HFFc6 (cell line): ENCODE measurements at places on chromosomes 6 and 20.
A peak's percentile ranks its signal among the peaks of the same experiment; 100 is the strongest.

DNA sequence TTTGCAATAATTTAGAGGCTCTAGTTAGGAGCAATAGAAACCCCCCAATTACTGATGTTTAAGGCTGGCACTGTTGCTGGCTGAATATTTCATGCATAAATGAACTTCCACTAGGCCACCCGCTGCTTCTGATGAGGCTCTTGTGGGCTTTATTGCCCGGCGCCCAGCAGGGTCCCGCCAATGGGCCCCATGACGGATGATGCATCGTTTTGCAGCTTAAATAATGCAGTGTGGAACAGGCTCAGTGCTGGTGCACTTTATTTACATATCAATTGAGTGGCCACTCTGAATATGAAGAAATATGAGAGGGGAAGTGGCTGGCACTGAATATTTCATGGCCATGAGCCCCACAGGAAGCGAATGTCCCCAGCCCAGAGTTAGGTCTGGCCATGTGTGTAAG, 155.3 kb upstream of the MAFB start:
- DNase-seq: no peak

GRCh38 chr6:111176038-111176759, 88.9 kb downstream of the SLC16A10 start:
- no peak for DNase-seq

GRCh38 chr20:20276811-20277530, 90.9 kb upstream of the INSM1 start:
- no peak for DNase-seq

- no peak for DNase-seq
These were observed 52.7 kb downstream of the EBF4 start for GRCh38 chr20:2745060-2745910.

- DNase-seq: no peak
These were observed 5.3 kb upstream of the CABLES2 start for GRCh38 chr20:62412194-62413024.

GRCh38 chr6:129748901-129749748, 39.1 kb upstream of the ARHGAP18 start:
- peak; percentile 80 for DNase-seq

GRCh38 chr6:105189026-105189820, 9.4 kb upstream of the POPDC3 start:
- no peak for DNase-seq

- DNase-seq: no peak
These were observed 126.1 kb upstream of the RPS6KA2 start for GRCh38 chr6:166752928-166753721.

DNA sequence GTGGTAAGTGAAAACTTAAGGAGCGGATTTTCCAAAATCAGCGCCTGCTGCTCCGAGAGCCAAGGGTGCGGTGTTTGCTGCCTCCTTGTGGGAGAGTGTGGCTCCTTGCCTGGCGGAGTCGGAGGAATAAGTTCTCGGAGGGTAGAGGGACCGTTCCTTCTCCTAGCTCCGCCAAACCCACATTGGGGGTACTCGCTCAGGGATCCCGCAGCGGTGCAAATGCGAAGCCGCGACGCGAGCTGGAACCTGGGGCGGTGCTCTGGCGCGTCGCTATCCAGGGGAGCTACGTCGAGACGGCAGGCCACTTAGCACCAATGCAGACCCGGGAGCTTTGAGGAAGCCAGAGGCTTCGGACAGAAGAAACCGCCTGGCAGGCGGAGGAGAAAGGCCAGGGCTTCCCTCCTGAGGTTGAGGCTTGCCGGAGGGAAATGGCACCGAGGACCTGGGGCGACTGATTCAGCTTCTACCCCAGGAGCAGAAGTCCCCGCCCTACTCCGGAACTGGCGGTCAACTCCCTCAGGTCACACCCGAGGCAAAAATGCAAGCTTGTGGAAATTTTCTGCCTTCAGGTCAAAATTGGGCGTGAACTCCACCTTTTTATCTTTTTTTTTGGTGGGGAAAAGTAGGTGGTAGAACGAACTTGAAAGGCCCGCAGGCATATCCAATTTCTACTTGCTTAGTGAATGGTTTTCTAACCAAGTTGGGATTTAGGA, 5.7 kb upstream of the DDX43 start:
- peak; percentile 55 for DNase-seq

GRCh38 chr6:19968201-19968600, 131.0 kb downstream of the ID4 start:
- DNase-seq: no peak

GRCh38 chr6:74431873-74432580, 736.0 kb downstream of the CD109 start:
- DNase-seq: peak; percentile 19

- no peak for DNase-seq
These were observed 539.4 kb downstream of the PTPRT start for GRCh38 chr20:42650191-42650746.

DNA sequence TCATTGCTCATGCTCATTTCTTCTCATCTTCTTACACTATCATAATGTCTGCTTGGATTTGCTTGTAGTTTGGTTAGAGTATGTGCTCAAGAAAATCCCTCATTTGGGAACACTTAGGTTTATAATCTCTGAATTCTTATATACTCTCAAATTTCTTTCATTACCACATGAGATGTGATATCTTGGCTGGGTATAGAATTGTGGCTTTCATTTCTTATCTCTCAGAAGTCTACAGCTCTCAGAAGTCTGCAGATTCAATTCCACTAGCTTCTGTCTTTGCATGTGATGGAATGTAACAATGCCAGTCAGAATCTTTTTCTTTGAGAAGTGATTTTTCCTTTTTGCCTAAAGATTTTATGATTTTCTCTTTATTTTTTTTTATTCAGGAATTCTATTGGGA, 50.9 kb downstream of the STMND1 start:
- no peak for DNase-seq

GRCh38 chr6:128478230-128479047, 42.0 kb downstream of the PTPRK start:
- DNase-seq: no peak

GRCh38 chr6:166502453-166502852, 84.0 kb downstream of the RAMACL start:
- DNase-seq: no peak

GRCh38 chr6:98840385-98840784, 6.0 kb downstream of the POU3F2 start:
- no peak for DNase-seq

DNA sequence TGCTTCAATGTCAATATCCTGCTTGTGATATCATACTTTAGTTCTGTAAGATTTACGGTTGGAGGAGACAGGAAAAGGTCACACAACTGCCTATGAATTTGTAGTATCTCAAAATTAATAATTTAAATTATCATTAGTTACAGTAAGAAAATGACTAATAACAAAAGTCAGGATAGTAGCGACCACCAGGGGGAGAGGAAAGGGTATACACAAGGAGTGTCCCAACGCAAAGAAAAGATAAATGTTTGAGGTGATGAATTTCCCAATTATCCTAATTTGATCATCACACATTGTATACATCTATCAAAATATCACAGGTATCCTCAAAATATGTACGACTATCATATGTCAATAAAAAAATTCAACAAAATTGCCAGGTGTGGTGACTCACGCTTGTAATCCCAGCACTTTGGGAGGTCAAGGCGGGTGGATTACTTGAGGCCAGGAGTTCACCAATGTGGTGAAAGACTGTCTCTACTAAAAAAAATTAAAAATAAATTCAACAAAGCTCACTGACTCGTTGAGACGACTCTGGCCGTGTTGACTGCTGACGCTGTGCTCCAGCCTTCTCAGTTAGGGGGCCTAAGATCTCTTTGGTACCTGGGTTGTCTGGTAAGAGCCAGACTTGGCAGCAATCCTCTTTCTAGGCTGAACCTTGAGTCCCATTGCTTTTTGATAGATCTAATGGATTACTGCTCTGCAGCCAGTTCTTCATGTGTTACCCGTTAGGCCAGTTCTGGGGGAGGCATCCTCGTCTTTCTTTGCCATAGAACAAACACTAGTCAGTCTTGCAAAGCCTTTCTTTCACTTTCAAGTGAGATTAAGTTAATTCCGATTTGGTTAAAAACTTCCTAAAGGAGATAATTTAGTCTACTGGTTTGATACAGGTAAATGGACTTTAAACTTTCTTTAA, 9.0 kb upstream of the OVOL2 start:
- DNase-seq: no peak

- no peak for DNase-seq
These were observed 60.9 kb downstream of the IRF4 start for GRCh38 chr6:452301-453067.

DNA sequence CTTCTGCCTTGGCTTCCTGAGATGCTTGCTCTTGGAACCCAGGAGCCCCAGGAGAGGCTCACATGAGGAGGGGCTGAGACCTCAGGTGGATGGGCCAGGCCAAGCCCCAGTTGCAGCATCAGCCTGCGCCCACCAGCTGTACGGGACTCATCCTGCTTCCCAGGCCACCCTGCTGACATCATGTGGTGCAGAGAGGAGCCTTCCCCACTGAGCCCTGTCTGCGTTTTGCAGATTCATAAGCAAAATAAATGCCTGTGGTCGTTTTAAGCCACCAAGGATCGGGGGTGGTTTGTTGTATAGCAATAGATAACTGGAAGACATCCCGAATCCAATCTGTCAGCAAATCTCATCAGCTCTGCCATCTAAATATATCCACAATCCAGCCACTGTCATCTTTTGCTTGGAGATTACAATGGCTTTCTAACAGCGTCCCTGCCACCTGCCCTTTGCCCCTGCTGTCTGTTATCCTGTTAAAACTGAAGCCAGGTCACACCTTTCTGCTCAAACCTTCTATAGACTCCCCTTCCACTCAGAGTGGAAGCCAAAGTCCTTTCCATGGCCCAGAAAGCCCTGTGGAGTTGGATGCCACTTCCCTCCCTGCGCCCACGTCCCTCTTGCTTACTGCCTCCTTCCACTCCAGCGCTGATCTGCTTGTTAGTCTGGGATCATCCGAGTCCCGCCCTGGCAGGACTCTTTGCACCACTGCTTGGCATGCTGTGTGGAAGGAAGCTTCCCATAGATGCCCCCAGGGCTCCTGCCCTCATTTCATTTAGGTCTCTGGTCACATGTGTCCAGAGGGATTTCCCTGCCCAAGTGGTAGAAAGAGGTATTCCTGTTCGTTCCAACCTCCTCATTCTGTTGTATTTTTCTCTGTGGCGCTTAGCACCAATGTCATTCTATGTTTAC, 24.0 kb upstream of the MLN start:
- no peak for DNase-seq

DNA sequence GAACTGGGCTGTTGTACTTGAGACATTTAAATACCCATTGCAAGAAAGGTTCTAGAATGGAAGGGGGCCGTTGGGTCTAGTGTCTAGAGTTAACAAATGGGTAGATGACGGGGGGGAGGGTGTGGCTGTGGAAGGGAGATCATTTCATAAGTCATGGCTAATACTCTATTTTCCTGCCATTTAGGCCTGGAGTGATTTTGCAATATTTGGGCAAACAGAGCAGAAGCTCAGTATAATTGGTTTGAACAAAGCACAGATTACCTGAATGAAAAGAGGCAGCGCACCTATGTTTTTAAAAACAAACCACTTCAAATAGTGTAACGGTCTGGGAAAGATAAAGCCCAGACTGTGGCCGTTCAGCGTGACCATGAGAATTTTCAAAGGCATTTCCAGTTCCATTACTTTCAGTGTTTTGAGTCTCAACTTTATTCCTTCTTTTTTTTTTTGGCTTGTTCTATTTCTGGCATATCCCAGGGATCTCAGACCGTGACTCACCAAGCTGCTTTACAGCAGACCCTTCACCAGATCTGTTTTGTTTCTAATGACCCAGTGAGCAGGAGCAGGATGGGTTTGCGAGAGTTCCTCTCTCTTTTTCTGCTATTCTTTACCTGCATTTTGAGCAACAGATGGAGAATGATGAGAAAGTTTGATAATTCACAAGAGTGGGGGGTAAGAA, 73.7 kb downstream of the LYRM2 start:
- no peak for DNase-seq

- DNase-seq: no peak
These were observed 30.2 kb upstream of the DACT2 start for GRCh38 chr6:168349718-168350210.

DNA sequence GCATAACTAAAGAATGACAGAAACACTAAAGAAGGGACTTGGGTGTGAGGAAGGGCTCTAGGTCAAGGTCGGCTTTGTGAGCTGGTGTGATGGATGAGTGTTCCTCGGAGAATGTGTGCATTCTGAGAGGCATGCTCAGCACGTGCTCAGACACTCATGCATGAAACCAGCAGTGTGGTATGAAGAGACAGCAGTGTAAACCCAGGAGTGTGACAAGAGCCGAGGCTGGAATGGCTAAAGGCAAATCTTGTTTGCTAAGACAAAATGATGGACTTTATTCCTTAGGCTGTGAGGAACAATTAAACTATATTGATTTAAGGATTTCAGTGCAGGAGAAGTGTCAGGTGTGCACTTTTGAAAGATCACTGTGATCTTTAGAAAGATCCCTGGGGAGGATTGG, 107.4 kb upstream of the MAP7 start:
- DNase-seq: peak; percentile 77

DNA sequence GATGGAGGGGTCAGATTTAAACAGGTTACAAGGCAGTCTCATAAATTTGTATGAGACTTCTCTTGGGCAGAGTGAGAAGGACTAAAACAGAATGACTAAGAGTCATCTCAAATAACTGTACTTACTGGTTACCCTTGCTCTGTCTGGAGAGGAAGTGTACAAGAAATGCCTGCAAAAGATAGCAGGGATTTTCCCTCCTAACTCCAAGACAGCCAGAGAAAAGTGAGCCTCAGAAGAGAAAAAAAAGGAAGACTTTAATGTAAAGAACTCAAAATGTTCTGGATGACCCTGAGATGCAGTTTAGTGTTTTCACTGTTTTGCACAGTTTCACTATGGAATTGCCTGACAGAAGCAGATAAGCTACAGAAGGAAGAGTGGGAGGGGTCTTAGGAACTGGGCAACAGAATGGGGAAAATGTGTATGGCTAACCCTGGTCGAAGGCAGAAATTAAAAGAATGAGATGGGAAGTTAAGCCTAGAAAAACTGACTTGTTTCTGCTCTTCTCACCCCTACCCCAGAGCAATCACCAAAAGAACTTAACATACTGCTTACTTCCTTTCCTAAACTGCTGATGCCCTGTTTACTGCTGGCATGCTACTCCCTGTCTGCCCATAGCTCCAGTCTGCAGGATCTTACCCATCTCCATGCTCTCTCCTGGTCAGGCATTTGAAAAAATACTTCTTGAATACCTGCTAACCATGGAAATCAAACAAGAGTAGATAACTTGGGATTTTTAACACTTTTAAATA, 98.1 kb upstream of the MARCKS start:
- DNase-seq: no peak

DNA sequence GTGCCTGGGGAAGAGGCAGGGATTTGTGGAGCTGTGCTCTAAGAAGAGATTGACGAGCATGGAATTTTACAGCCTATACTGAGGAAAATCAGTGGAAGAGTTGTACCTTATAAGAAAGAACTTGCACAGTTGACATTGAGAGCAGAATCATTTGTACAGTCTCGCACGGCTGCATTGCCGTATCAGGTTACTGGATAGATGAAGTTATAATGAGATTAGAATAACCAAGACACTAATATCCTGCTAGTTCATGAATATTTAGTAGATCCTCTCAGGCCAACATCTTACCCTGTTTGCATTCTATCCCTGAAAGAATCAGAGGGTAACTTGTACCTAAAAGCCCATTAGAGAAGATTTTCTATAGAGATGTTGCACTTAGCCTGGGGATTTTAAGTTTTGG, 447.1 kb downstream of the PREX1 start:
- DNase-seq: no peak

- DNase-seq: no peak
These were observed 179.7 kb upstream of the MYLIP start for GRCh38 chr6:15948930-15949900.
